Activated CD4-positive, alpha-beta T cell treated with anti-CD3 and anti-CD28 coated beads, Interleukin-2, Interleukin-4, amounts not matched to agents 100 ng/mL and 50 ng/mL, durations not matched to agents 16 hours and 8 hours (primary cell): ENCODE measurements at places on chromosomes 5 and 9.
A peak's percentile ranks its signal among the peaks of the same experiment; 100 is the strongest.

GRCh38 chr9:109681301-109681700 lies 98.7 kb upstream of the PALM2AKAP2 start:
- DNase-seq: no peak

DNA sequence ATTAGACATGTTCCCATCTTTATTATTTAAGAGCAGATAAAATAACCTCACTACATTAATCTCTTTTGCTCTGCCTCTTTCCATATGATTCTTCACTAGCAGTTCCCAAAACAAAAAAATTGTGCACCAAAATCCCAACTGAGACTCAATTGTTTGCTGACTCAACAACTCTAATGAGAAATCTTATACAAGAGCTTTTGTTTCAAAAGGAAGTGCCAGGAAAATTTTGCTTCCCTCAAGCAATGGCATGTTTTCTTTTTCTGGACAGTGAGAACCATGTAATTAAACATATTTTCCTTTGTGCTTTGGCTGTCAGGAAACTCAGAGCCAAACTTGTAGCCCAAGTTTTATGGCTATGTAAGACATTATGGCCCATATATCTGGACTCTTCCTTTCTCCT lies 62.0 kb downstream of the TMC1 start:
- DNase-seq: no peak

DNA sequence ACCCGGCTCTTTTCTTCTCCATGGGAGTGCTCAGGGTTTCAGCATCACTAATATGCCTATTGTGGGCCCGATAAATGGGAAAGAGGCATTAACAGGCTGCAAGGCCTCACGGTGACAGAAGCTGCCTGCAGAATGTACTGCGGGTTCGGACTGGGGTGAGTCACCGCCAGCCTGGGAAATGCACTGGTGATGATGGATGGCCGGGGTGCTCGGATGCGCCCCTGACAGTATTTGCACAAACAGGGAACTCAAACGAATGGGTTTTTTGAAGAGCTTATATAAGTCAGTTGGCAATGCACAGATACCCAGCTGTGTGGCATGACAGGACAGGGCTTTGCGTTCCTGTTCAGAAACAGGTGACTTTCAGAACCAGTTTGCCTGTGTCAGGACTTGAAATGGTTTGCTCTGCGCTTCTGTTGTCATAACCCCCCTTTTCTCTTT lies 42.0 kb upstream of the PITX1 start:
- no peak for DNase-seq

GRCh38 chr5:159906463-159906862 lies 9.8 kb upstream of the ADRA1B start:
- DNase-seq: no peak

DNA sequence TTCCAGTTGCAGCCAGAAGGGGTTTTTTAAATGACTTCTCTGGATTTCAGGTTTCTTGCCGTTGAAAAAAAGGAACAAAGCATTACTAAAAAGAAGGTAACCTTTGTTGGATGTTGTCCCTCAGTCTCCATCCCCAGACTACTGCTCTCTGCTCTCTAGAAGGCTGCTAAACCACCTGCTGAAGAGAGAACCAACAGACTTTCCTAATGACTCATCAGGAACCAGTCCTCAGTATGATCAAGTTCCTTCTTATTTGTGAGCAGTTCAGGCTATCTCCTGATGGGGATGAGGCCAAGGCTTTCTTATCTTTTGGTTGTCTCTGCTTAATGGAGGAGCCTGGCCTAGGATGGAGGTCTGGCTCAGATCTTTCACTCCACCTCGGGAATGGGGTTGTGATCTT lies 4.1 kb downstream of the KIF4B start:
- DNase-seq: peak; percentile 40

- DNase-seq: no peak
These were observed 17.5 kb downstream of the PSD2 start for GRCh38 chr5:139812836-139813805.

DNA sequence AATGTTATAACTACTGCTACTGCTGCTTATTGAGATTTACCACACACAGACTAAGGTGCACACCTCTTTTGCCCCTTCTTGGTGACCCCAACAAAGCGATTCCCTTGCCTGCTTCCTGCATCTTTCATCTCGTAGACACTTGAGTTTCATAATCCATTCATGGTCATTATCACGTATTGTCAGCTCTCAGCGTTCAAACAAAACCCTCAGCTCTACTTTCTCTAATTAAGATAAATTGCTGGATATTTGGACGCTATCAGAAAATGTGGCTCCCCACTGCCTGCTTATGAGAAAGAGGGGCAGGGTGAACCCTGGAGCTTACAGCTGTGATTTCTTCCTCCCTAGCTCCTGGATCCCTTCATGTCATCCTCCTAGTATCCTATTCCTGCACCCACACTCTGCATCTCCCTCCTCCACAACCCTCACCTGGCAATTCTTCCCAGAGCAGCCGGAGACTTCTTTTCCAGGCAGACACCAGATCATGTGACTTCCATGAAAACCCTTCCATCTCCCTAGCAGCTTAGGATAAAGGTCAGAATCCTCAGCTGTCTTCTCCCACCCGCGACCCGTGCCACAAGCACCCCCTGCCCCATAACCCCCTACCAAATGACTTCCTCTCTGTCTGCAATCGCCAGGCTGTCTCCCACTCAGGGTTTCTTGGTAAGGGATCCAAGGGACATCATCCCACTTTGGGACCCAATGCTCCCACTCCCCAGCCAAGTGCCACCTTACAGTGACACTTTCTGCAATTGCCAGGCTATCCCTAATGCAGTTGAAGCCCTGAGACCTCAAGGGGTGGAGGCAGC lies 146.5 kb downstream of the NSG2 start:
- DNase-seq: no peak

DNA sequence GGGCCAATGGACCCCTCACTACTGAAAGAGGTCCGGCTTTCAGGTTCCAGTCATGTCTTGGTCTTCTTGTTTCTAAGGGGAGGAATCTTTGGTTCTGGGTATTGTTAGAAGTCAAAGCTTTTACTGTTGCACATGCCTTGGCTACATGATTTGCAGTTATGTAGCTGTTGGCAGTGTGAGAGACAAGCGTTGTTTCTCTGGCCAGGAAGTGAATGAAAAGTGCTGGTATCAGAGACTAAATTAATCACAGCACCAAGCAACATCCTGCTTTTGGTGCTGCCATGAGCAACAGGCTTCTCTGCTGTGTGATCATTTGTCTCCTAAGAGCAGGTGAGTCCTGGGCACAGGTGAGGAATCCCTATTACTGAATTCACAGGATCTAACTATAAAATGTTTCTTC lies 100.1 kb upstream of the PRSS3 start:
- DNase-seq: no peak

DNA sequence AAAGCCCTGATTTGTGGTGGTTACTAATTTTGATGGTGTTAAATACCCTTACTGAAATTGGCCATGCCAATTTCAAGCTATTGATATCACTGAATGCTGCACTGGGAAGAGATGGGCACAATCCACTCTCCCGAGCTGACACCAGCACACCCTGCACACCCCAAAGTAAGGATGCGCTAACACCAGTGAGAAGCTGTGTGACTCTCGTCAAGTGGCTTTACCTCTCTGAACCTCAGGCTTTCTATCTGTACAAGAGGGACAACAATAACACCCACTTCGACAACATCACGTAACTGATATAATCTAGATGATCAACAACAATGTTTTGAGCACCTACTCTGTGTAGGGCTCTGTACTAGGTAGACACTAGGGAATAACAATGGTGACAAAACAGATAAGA lies 8.0 kb upstream of the AKNA start:
- DNase-seq: no peak

DNA sequence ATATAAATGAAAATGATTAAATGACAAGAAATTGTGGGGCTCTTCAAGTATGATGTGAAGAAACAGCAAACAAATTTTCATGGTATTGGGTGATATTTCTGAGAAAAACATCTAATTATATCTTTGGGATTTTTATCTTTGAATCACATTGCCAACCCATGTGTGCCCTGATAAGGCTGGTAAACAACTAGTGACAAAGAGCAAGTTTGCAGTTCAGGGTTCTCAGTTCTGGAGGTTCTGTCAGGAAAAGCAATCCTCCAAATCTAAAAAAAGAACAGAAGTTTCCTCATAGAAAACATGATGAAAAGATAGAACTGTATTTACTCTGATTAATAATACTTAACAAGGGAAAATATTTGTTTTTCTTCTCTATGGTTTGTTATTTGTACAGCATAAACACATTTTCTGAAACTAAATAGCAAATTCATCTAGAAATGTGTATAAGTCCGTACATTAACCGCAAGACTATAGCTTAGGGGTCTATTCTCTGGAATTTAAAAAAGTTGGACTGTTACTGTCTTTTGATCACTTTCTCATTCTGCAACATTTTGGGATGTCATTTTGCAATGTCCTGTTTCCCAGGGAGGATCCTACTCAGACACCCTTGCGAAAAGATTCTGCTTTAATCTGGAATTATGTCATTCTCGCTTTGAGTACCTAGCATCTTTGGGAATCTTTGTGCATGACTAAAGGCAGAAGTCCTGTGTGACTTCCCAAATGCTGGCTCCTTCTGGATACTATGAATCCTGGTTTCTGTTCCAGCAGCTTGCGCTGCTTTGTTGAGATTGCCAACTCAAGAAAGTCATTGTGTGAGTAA lies 308.5 kb downstream of the ADGRV1 start:
- DNase-seq: no peak

GRCh38 chr9:79028101-79028500 lies 543.7 kb upstream of the TLE4 start:
- no peak for DNase-seq

GRCh38 chr5:1385395-1386273 lies 40.7 kb upstream of the CLPTM1L start:
- peak; percentile 81 for DNase-seq

GRCh38 chr5:74334762-74335384 lies 305.7 kb downstream of the ENC1 start:
- no peak for DNase-seq

GRCh38 chr5:1634337-1634661 lies 110.5 kb upstream of the LPCAT1 start:
- DNase-seq: no peak

DNA sequence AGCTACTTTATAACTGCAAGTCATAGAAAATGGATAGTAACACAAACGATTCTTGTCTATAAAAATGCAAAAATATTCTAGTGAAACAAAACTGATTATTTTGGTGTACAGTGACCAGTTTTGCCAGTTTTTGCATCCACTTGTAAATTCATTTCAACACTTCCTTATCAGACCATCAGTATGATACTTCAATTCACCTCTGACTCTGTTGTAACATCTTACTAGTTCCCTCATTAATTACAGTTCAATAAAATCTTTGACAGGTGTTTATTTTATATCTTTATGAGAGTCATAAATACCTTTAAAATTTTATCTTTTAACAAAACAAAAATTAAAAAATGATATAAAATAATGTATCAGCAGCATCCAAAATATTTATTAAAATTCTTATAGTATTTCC lies 13.1 kb upstream of the PTCH1 start:
- no peak for DNase-seq

GRCh38 chr5:82327941-82328340 lies 49.8 kb upstream of the RPS23 start:
- no peak for DNase-seq

- DNase-seq: no peak
These were observed 591.6 kb upstream of the CYLC2 start for GRCh38 chr9:102403514-102403913.

DNA sequence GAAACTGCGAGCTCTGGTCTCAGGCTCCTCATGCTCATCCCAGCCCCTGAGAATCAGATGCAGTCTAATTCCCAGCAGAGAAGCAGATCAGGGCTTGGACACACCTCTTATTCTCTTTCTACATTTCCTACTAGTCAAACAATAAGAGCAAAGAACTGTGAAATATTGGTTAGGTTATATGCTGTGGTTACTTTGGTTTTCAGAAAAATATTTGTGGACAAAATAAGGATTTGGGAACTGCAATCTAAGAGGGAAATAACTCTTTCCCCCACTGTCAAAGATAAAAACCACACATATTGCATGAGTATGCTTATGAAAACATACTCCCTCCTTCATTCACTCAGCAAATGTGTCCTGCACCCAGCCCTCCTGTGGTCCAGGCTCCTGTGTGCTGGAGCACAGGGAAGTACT lies 164.5 kb upstream of the S1PR3 start:
- DNase-seq: no peak

GRCh38 chr5:104702212-104702611 lies 1139.6 kb upstream of the NUDT12 start:
- DNase-seq: no peak

DNA sequence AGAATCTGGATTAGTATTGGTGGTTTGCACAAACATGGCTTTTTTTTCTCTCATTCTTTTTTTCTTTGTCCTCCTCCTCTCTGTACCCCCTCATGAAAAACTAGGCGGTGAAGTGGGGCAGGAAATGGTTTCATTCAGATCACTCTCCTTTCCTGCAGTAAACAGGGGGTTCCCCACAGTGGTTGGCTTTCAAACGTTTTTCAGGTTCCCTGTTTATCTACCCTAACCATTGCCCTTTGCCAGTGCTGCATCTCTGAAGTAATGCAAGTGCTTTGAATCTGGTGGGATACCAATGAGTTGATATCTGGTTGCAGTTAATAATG lies 29.8 kb downstream of the NR4A3 start:
- DNase-seq: peak; percentile 82

DNA sequence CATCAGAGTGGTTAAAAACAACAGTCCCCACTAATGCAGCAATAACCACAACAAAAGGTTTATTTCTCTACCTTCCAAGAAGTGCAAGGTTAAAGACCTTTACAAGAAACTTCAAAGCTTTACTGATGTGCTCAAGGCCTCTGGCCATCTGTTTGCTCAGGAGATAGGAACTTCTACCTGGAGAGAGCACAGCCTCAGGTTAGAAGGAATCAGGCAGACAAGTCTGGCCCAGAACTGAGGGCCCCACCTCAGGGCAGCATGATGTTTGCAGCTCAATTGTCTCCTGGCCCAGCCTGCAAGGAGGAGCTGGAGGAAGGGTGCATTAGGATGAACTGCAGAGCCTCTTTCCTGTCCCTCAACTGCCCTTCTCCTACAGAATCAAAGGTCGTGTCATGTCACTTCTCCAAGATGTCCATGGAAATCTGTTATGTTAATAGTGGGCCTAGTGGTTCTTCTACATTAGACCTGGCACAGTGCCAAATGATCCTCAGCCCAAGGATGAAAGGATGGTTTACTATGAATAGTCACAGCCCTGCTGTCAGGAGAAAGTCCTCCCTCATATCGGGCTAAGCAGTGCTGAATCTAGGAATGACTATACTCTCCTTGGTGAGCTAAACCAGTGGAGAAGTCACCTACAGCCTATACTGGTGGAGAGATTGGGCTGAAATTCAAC lies 98.9 kb upstream of the NTRK2 start:
- DNase-seq: no peak

DNA sequence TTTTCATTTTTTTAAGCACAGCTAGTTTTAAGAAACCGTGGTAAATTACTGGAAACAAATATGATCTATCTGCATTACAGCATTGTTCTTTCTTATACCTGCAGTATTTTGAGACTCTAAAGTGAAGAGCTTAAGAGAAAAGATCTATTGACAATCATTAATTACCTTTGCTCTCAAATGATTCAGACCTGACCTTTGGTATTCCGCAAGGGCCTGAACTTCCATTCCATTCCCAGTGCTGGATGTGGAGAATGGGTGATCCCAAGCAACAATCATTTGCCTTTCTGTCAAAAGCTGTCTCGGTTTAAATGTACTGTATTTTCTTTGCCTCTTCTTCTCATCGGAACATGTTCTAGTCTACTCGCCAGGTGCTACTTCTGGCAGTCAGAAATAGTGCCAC lies 18.9 kb downstream of the NREP start:
- DNase-seq: no peak
